ENCODE measurements at places on chromosomes 6 and 20.

DNA sequence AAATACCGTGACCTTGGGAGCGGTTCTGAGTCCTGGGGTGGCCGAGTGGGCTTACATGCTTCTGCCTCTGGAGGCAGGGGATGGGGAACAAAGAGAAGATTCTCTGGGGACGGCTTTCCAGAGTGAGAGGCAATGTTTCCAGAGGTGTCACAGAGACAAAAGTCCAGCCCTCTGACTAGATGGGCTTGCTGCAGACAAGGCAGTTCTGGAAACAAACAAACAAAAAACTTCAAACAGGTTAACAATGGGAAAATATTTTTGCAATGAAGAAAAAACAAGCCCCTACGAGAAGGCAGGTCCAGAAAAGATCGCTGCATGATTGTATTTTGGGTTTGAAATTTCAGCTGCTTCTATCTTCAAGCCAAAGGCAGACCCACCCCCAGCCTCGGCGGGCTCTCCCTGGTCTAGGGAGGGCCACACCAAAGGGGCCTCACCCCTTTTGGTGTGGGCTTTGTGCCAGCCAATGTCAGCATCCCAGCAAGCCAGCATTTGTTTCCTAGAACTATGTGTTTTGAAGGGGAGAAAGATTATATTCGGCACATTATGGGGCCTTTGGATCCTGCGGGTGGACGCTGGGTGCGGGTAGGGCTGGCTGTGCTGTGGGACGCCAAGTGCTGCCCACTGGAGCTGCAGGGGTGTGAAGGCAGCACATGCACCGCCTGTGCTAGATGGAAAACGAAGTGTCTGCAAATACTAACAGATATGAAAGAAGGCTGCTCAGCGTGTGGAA, 42.9 kb downstream of the RIOK1 start:
- DNase-seq, result no peak

GRCh38 chr20:6086868-6087267, 33.0 kb upstream of the LRRN4 start:
- no peak for DNase-seq

GRCh38 chr6:43276577-43277305, 21.3 kb upstream of the SLC22A7 start:
- DNase-seq, result no peak

DNA sequence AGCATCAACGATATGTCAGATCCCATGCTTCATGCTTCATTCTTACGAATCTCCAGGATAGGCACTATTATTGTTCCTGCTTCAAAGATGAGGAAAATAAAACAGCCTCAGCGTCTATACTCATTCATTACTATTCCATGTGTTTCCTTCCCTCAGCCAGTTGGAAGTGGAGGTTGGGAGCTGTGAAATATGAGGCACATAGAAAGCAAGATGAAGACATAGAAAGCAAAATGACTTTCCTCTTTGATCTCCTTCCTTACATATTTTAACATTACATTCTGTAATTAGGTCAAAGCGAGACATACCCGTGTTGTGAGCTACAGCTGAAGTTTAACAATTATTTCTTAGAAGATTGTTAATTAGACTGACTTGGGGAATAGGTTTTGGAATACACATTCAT, 125.4 kb downstream of the FYN start:
- no peak for DNase-seq

GRCh38 chr20:5658912-5659345, 91.3 kb upstream of the SHLD1 start:
- DNase-seq, result peak; percentile 91

DNA sequence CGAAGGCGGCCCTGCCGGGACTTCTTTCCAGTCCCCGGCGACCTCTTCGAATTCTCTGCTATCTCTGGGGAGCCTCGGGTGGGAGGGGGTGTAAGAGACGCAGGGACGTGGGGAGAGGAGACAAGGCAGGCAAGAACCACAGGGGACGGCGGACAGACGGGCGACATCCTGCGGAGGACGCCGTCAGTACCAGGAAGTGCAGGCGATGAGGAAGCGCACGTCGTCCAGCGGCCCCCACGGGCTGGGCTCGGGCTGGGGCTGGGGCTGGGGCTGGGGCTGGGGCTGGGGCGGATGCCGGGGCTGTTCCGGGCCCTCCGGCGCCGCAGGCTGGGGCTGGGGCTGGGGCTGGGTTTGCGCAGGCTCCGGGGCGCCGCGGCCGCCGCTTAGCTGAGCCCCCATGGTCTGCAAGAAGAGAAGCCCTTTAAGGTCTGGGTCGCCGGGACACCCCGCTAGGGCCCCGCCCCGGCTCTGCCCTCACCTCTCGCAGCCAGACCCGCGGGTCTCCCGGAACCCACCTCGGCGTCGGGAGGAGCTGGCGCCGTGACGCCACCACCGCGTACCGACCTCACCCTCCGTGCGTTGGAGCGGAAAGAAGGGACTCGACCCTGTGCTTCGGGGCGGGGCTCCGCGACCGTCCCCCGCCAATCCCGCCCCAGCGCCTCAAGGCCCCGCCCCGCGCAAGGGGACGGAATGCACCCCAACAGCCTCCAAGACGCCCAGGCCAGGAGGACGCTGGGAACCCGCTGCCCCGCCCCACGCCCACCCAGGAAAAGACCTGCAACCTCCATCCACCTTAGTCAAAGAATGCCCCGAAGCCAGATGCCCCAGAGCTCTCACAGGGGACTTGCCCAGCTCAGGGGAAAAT, at the start of gene MMP24OS:
Gene MMP24OS (minus strand): TSS at position 592 of the 865 bp plus-strand sequence. CDS start 193 bp downstream, at position 399.
- DNase-seq, result peak; percentile 77

DNA sequence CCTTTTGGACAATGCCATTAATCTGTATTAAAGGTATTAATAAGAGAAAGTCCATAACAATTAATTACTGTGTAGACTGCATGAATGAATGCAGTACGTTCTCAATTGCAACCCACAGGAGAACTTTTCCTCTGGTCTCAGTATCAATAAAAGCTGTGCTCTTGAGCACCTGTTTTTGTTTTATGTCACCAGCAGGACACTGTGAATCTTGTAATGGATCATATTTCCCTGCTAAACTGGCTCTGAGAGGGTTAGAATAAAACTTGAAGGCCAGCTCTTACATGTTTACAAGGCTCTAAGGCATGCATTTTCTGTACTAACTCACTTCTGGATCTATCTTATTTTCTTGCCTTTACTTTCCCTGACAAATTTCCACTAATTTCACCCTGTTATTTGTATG, 214.3 kb upstream of the PLN start:
- DNase-seq, result no peak

- peak; percentile 52 for DNase-seq
These were observed 1.2 kb upstream of the PLTP start for GRCh38 chr20:45913116-45913515.

- no peak for DNase-seq
These were observed 11.3 kb upstream of the PTPRK start for GRCh38 chr6:128531696-128532095.

GRCh38 chr20:57106692-57107091, 159.7 kb downstream of the BMP7 start:
- DNase-seq, result no peak

DNA sequence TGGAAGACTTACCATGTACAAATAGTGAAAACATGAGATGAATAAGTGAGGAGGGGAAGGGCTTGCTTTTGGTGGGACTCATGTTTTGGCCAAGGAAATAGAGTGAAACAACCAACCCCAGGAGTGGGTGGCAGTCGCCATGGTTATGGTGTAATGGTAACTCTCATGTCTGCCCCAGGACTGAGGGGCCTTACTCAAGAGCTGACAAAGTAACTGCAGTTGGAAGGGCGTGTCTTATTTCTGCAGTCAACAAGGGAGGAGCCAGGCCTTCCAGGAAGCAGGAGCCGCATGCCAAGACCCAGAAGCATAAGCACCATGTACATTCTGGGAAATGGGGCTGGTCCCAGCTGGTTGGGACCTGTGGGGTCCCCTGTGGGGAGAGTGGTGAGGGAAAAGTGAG, 108.5 kb downstream of the UNC5CL start:
- no peak for DNase-seq

DNA sequence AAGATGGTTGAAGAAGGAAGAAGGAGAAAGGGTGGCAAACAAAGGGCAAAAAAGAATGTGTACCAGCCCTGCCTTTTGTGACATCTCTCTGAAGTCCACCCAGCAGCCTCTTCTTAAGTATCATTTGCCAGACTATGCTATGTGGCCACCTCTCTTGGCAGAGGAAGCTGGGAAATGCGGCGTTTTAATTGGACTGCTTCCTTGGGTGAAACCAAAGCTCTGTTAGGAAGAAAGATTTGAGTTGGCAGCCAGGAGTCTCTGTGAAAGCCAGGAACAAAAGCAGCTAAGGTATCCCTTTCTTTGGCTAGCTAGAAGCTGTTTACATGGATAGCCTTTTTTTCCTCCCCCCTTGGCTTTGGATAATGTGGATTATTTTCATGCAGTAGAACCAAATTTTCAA, 67.5 kb upstream of the GTSF1L start:
- DNase-seq, result no peak

GRCh38 chr6:106258726-106259125, 66.8 kb downstream of the ATG5 start:
- DNase-seq, result no peak

DNA sequence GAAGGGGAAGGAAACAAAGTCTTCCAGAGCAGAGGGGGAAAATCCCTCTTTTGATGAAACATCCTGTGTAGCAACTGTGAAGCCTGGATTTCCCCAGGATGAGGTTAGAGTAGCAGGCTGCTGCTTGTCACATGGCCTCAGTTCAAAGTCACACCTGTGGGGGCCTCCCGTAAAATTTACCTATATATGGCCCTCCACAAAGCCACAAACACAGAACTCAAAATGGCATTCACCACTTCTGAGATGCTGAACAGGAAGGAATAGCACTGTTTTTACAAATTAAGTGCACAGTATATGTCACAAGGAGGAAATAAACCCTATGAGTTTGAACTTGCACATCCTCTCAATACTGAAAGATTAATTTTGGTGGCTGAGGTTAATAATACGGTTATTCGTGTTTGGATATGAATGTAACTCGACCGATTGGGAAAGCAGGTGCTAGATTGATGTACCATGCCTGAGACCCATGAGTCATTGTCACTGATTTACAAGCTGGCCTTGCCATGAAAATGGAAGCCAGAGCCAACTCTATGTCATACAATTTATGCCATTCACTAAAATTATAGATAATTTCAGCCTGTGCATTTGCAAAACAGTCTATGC, 70.6 kb downstream of the SGK1 start:
- DNase-seq, result no peak

- DNase-seq, result no peak
These were observed 62.3 kb downstream of the PAX1 start for GRCh38 chr20:21767739-21768223.

DNA sequence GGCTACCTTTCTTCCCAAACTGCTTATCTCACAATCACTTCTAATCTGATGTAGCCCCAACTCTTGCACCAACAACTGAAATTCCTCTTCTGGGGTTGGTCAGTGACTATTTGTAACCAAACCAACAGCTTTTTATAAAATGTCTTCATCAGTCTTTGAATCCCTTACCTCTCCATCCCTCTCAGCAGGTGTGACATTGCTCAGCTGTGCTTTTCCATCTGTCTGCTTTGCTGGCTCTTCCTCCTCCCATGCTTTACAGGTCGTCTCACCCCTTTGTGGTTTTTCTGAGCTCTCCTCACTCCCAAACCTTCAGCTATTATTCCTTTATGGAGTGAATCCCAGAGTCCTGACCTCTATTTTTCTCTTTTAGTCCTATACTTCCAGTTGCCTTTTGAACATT, 5.9 kb downstream of the MAP7 start:
- DNase-seq, result no peak

GRCh38 chr20:32463642-32464400, 105.7 kb downstream of the ASXL1 start:
- DNase-seq, result no peak

- DNase-seq, result no peak
These were observed 320.0 kb downstream of the NKAIN2 start for GRCh38 chr6:124123617-124124209.

DNA sequence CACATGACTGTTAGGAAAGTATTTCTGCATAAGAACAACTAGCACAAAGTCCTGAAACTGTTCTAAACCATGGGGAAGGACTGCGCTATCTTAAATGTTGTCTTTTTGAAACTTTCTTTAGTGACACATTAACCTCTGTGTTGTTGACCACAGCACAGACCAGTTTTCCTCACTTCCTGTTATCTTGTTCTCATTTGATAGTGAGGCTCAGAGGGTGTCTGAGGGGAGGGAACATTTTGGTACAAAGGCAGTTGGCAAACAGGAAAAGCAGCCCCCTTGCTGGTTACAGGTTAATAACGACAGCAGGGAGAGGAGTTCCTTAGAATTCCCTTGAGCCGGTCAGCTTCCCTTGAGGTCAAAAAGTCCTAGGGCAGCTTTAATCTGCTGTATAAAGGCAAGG, 143.5 kb upstream of the BMP2 start:
- DNase-seq, result peak; percentile 47

- peak; percentile 97 for DNase-seq
These were observed 54.0 kb upstream of the IPCEF1 start for GRCh38 chr6:154410619-154411072.

DNA sequence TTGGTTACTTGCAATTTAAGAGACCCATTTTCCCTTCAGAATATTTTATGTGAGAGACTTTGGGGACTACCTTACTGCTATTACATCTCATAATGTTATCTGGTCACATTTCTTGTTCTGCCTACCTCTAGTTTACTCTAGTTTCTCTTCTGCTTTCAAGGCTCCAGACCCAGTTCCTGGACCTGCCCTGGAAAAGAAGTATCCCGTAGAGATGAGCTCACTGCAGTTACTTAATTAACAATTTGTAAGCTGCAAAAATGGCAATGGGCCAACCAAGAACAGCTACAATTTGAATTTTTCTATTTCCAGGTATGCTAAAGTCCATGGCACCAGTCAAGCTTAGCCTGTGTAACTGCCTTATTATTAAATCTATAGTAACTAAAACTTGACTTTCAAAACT, 25.0 kb downstream of the TAB2 start:
- no peak for DNase-seq

DNA sequence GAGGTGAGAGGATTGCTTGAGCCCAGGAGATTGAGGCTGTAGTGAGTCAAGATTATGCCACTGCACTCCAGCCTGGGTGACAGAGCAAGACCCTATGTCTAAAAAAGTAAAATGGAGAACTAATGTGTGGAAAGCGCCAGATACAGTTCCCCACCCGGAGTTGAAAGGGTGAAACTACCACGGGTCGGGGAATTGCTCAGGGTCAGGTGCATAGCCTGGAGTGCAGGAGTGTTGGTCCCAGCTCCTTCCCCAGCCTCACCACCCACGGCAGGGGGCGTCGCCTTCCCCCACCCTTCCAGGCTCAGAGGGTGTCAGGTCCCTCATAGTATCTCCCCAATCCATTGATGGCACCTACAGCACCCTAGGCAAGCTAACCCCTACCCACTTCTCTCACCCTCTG, 26.1 kb downstream of the C20orf203 start:
- DNase-seq, result no peak

DNA sequence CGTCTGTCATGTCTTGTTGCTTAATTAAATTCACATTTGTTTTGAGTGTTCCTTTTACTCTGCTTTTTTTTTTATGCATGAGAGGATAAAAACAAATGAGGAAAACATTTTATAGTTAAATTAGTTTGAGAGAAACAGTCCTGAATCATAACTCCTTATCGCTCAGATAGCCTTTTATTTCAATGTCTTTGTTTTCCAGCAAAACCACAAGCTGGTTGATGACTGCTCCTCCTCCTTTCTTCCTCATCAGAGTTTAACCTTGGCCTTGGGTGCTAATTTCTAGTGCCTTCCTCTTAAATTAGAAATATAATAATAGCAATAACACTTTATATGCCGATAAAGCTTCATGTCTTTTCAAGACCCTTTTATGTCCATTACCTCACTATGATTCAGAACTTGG, 3.1 kb downstream of the NOX3 start:
- no peak for DNase-seq

- DNase-seq, result no peak
These were observed 615 bp upstream of the NTSR1 start for GRCh38 chr20:62707921-62708521.

Data from endothelial cell of umbilical vein (primary cell).